ENCODE measurements at places on chromosomes 16 and 17. TPM values are rescaled to one million over a fixed set of nuclear protein-coding genes. Genes with fewer than 3 reads are reported as not detected.

The ZNF19 gene
- 7.8 TPM for total RNA-seq

The KRT32 gene
- 0.67 TPM for total RNA-seq

The KRTAP2-3 gene
- not detected for total RNA-seq

The PIPOX gene
- total RNA-seq = 1.5 TPM

The MT1A gene
- 1.8 TPM for total RNA-seq

The TSNAXIP1 gene
- total RNA-seq = 1.5 TPM

The DNAAF8 gene
- total RNA-seq = 0.31 TPM

The ZNF205 gene
- total RNA-seq = 12.3 TPM

The C1QTNF1 gene
- 22.6 TPM for total RNA-seq
